ENCODE measurements at places on chromosomes 16 and 17.

- peak; percentile 68 for DNase-seq
These were observed 20.0 kb upstream of the WFIKKN1 start for GRCh38 chr16:610513-611381.

GRCh38 chr17:3982541-3983017 lies 18.3 kb upstream of the ATP2A3 start:
- no peak for DNase-seq

DNA sequence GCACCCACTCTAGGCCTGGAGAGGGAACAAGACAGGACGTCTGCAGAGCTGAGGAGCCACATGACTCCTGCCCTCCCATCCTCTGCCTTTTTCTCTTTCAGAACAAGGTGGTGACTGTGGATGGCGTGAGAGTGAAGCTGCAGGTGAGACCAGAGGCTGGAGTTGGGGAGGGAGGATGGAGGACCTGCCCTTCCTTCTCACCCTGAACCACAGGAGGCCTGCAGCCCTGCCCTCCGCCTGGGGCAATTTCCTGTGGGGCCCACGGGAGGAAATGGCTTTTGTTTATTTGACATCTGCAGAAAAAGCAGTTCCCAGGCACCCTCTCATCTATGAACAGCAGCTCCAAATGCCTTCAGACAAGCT lies 5.1 kb downstream of the RAB37 start:
- DNase-seq: peak; percentile 61

DNA sequence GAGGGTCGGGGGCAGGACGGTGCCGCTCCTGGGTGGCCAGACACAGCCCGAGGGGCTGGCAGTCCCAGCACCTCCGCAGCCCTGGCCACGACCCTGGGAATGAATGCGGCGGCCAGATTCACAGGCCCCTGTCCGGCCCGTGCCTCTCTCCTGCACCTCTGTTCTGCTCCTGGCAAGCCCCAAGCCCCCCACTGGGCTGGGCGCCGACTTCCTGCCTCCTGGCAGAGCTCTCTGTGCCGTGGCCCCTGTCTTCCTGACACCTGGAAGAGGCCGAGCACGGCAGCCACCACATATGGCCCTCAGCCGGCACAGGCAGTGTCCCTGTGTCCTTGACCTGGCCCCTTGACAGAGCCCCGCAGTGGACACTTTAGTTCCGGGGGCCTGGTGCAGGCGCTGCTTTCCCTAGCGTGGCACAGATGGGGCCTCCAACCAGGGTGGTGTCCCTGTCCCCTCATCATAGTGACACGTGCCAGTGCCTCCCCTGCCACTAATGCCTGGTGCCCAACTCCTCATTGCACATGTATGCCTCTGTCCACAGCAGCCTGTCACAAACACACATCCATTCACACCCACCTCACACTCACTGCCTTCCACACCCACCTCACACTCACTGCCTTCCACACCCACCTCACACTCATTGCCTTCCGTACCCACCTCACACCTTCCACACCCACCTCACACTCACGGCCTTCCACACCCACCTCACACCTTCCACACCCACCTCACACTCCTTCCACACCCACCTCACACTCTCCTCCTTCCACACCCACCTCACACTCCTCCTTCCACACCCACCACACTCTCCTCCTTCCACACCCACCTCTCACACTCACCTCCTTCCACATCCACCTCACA lies 110.6 kb upstream of the PLCG2 start:
- DNase-seq: no peak

DNA sequence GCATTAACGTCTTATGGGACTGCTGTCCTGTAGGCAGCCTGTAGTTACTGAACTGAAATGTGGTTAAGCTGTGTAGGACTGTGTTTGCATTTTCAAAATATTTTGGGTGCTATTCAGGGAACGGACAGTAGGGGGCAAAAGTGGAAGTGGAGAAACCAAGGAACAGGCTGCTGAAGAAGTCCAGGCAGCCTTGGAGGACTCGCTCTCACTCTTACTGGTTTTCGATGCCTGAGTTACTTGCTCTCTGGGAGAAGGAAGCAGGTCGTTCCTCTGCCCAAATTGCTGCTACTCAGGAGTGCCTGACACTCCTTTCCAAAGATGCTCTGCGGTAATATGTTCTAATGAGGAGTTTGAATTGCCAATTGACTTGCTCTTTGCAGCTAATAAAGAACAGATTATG lies 64.5 kb upstream of the RBFOX1 start:
- DNase-seq: no peak

DNA sequence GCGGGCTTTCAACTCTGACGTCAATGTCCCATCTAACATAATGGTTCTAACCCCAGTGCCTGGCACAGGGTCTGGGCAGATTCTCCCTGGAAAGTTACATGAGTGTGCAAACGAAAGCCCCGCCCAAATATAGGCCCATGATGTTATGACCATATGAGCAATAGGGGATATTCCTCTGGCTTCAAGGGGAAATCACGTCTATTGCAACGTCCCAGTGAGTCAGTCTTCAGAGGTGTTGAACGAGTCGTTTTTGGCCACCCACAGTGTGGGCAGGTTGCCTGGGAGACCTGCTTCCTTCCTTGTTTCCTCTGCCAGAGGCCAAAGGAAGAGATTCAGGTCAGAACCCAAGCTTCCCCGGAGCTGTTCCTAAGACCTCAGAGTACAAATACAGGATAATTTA lies 30.3 kb downstream of the PIK3R5 start:
- peak; percentile 82 for DNase-seq
